ENCODE measurements at places on chromosomes 2 and 18.
A peak's percentile ranks its signal among the peaks of the same experiment; 100 is the strongest.

DNA sequence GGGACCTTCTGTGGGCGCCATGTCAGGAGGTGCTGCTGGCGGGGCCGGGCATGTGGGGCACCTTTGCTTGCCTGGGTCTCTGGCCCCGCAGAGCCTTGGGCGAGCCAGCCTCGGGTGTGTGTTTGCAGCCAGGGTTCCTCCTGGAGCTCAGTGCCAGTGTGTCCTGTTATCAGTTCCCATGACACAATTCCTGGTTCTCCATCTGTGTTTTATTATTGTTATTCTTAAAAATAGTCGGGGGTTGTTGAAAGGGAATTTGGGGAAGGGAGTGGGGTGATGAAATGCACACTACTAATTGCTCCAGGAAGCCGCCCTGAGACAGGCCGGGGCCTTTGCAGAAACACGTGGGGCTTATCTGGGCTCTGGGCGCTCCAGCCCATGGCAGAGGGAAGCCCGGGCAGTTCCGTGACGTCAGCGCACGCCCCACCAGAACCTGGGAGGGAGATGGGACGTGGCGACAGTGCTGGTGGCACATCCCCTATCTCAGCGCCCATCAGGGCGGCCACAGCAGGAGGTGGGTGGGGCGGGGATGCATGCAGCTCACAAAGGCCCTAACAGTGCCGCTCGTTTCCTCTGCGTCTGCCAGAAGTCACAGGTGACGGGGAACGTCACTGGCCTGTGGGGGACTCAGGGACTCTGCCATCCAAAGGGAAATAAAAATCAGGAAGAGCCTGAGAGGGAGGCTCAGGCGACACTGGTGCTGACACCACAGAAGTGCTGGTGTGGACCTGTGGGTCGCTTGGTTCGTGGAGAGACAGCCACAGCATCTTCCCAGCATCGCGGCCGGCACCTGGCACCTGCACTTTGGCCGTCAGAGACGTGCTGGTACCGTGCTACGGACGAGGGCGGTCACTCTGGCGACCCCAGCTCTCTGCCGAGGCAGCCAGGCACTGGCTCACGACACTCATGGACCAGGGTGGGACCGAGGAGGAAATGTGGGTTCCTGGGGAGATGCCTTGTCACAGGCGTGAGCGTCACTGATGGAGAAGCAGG, 131.0 kb downstream of the NFATC1 start:
- DNase-seq, result no peak

- DNase-seq, result no peak
These were observed 7.0 kb downstream of the TNS1 start for GRCh38 chr2:217995731-217996231.

- DNase-seq, result no peak
These were observed 1423.0 kb upstream of the PIK3C3 start for GRCh38 chr18:40532046-40532445.

DNA sequence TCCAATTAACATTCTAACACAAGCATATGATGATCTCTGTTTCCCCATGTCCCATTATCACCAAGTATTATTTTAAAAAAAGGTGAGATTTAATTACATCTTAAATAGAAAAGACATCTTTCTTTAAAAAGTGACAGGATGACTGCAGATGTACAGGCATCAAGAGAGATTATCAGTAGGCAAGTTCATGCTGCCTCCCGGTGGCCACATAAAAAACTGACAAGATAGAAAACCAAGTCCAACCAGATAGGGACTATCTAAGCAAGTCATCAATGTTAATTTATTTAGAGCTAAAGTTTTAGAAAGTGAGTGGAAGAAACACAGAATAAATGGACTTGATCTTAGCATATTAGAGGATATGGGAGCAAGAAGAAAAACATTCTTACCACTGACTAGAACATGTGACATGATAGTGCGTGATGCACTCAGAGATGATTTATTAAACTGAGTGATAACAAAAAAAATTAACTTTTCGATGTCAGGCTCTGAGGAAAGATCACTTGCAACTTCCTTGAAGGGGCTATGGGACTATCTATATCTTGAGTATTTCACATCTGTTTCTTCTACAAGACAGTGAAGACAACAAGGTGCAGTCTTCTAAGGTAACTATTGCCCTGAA, 5.4 kb upstream of the TDRD15 start:
- DNase-seq, result peak; percentile 36

GRCh38 chr2:213251618-213252017, 32.6 kb upstream of the SPAG16 start:
- peak; percentile 53 for DNase-seq

GRCh38 chr2:241230435-241230834, 42.0 kb downstream of the ANO7 start:
- no peak for DNase-seq

DNA sequence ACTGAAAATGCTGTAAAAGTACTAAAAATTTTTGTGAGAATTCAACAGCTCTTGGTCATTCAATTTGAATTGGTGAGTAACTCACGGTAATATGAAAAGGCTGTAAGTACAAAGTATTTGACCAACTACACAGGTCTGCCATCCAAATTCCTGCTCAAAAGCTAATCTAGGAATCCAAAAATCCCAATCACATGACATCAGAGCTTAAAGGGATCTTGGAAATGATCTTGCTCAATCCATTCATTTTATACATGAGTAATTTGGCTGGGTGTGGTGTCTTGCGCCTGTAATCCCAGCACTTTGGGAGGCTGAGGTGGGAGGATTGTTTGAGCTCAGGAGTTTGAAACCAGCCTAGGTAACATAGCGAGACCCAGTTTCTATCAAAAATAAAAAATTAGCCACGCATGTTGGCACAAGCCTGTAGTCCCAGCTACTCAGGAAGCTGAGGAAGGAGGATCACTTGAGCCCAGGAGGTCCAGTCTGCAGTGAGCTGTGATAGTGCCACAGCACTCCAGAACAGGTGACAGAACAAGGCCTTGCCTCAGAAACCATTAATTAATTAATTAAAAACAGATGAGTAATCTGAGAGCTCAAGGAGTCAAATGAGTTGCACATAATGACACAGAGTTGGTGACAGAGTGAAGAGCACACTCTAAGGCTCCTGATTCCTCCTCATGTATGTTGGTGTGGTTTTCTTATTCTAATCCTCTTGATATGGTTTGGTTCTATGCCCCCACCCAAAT, 19.8 kb downstream of the SPIRE1 start:
- DNase-seq, result no peak

DNA sequence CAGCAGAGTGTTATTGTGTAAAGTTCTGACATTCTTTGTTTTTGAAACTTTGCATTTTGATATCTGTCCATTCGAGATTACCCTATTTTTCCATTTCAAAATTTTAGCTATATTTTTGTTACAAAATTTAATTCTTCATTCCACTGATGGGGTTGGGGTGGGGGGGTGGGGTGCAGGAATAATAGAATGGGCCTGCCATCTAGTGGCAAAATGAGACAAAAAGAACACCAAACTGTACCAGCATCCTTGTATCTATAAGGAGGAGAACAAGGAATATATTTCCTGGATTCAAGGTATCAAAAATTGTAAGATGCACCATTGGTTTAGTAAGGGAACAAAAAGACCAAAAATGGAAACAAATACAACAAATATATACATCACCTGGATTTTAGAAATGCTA, 27.9 kb upstream of the TTR start:
- peak; percentile 10 for DNase-seq

GRCh38 chr2:10028988-10029874, 14.1 kb upstream of the KLF11 start:
- no peak for DNase-seq

- DNase-seq, result no peak
These were observed 8.0 kb downstream of the PKDCC start for GRCh38 chr2:42055573-42056514.

DNA sequence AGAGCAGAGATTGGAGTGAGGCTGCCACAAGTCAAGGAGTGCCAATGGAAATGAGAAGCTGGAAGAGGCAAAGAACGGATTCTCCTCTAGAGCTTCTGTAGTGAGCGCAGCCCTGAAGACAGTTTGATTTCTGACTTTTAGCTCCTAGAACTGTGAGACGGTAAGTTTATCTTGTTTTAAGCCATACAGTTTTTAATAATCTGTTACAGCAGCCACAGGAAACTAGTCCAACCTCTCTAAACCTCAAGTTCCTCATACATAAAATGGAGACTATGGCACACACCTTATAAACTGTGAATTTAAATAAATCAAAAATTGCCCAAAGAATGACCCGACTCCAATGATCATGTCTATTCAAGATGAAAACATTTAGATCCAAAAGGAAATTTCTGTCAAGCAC, 596.5 kb downstream of the BCL11A start:
- DNase-seq, result no peak

GRCh38 chr2:65790676-65790935, 358.2 kb upstream of the SPRED2 start:
- no peak for DNase-seq

- DNase-seq, result no peak
These were observed 3.9 kb downstream of the IL18R1 start for GRCh38 chr2:102359527-102359926.

GRCh38 chr2:39228413-39229209, 15.2 kb downstream of the CDKL4 start:
- no peak for DNase-seq

GRCh38 chr2:112597537-112598322, 13.3 kb downstream of the CHCHD5 start:
- DNase-seq, result no peak
